ENCODE measurements at places on chromosomes 2 and 18.

- DNase-seq, result no peak
Measured at GRCh38 chr18:3225588-3225987, 5.8 kb upstream of the MYOM1 start.

DNA sequence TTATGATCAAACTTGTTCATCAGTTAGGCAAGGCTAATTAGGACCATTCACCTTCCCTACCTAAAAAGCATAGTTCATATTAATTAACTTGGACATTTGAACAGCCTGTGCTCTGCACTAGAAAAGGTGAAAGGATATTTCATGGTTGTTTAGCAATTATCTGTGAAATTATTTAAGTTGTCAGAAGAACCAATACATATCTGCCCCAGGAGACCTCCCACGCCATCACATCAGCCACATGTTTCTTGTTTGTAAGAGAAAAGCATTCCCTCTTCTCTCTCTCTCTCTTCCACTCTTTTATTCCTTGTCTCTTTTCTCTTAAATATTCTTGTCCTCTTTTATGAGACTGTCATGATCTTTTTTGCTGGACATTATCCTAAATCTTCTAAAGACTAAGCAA, 282.0 kb upstream of the RND3 start:
- no peak for DNase-seq

- DNase-seq, result no peak
Measured at GRCh38 chr18:7784171-7784570, 217.1 kb downstream of the PTPRM start.

GRCh38 chr2:64447317-64448040, 6.5 kb upstream of the LGALSL start:
- no peak for DNase-seq

GRCh38 chr2:1830936-1831619, 86.8 kb upstream of the PXDN start:
- DNase-seq, result no peak

- DNase-seq, result peak; percentile 41
Measured at GRCh38 chr18:45284174-45284573, 331.1 kb upstream of the SLC14A2 start.

DNA sequence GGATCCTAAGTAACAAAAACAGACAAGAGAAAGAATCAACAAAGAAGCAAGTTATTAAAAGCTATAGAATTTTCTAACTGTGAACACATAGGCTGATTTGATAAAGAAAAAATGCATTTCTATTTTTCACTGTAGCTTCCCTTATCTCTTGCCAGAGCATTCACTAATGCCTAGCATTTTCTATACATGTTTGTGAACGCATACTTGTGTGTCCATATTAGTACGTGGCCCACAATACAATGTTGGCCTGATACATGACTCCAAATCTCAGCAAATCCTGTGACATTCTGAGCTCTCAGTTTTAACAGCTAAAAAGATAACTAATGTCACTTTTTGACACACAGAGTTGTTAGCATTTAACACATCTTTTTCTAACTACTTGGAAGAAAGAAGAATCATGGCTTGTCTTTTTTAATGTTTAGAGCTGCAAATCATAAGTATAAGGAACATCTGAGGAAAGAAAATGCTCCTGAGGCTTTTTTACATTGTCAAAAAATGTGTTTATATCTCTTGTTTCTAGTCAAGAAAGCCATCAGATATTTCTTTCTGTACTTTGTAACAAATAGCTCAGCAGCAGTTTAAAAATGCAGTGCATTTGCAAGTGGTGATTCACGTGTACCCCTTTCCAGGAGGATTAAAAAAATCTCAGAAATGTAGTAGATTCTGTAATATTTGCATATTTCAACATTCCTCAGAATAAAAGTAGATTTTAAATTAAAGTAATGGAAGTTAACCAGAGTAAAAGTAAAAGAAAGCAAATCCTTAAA, 1646.8 kb upstream of the TMEFF2 start:
- DNase-seq, result no peak

DNA sequence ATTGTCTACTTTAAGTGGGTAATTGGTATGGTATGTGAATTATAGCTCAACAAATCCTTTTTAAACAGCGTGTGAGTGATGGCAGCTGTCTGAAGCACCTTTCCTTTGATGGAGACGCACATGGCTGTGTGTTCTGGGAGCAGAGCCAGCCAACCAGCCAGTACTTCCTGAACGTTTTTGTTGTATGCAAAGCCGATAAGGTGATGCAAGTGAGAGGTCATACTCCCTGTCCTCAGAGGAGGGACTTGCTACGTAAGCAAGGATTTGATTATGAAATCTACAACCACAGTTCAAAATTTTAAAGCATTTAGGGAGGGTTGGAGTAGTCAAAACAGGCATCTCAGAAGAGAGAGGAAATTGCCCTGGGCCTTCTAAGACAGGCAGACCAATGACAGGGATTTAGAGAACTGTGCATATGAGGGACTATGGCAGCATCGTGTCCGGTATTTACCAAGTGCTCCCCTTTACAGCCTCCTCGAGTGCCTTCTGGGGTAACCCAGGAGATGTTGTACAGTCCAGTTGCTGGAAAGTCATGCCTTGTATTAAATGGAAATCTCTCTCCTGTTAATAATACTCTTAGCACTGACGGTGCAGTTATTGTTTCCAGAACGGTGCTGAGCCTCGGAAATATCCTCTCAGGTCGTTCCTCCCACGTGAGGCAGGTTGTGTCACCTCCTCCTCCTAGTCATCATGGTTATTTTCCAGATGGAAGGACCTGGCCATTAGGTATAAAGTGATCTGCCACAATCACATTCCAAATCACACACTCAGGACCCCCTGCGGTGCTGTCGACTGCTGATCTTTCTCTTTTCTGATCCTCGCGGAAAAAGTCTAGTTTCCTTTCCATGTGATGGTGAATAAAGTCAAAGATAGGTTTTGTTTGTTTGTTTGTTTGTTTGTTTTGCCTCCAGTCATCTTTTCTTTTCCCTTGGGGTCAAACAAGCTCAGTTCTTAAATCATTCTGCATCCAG, 28.4 kb downstream of the ARHGEF4 start:
- DNase-seq, result peak; percentile 91

DNA sequence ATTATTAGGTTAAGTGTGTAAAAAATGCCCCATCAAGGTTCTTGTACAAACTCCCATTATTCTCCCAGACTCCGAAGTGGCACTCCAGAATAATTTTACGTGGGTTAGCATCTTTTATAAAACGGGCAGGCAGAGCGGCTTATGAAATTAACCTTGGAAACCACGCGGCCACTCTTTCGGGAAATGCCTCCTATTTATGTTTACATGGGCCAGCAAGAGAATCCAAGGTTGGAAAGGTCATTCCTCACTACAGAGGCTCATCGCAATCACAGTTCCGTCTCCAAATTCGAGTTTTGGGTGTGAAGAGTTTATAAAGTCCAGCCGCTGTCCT, 1.2 kb upstream of the IMPA2 start:
- peak; percentile 48 for DNase-seq

GRCh38 chr2:2131075-2131789, 199.8 kb downstream of the MYT1L start:
- DNase-seq, result no peak

DNA sequence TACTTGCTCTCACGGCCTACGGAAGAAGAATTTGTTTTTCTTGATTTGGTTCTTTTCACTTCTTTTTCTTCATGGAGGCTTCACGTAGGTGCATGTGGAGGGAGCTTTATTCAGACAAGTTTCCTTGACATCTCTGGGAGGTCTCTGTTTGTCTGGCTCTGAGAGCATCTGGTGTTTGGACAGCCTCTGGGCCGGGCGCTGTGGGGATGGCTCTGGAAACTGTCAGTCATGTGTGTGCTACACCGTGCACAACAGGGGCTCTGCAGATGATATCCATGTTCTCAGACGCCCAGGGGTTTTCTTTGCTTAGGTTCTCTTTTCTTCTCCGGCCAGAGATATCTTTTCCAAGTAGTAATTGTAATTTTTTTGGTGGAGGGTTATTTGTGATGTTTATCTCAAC, 130.7 kb downstream of the SH3RF3 start:
- no peak for DNase-seq

- no peak for DNase-seq
Measured at GRCh38 chr2:176650838-176651555, 381.8 kb downstream of the MTX2 start.

- no peak for DNase-seq
Measured at GRCh38 chr2:47641366-47641765, 141.6 kb upstream of the MSH6 start.

- no peak for DNase-seq
Measured at GRCh38 chr2:193793914-193794313, 1599.2 kb upstream of the TMEFF2 start.

All from MV-4-11 (cell line).